ENCODE measurements at places on chromosomes 12 and 14. TPM values are rescaled to one million over a fixed set of nuclear protein-coding genes. Genes with fewer than 3 reads are reported as not detected.

Gene SLC17A8
- total RNA-seq, result 0.24 TPM

Gene SERPINA10
- not detected for total RNA-seq

Gene C12orf54
- not detected for total RNA-seq

Gene SDR9C7
- total RNA-seq, result not detected

Gene SLC25A47
- total RNA-seq, result not detected

Gene SERPINA12
- not detected for total RNA-seq

Gene TAS2R8
- total RNA-seq, result not detected

Gene GPR132
- total RNA-seq, result 14.7 TPM

Gene HNRNPC
- 199 TPM for total RNA-seq

Gene INSM2
- not detected for total RNA-seq

Gene C14orf180
- total RNA-seq, result not detected

Gene KRT1
- not detected for total RNA-seq

Gene BIN2
- 16.5 TPM for total RNA-seq

Gene SIX1
- total RNA-seq, result 1.3 TPM

DNA sequence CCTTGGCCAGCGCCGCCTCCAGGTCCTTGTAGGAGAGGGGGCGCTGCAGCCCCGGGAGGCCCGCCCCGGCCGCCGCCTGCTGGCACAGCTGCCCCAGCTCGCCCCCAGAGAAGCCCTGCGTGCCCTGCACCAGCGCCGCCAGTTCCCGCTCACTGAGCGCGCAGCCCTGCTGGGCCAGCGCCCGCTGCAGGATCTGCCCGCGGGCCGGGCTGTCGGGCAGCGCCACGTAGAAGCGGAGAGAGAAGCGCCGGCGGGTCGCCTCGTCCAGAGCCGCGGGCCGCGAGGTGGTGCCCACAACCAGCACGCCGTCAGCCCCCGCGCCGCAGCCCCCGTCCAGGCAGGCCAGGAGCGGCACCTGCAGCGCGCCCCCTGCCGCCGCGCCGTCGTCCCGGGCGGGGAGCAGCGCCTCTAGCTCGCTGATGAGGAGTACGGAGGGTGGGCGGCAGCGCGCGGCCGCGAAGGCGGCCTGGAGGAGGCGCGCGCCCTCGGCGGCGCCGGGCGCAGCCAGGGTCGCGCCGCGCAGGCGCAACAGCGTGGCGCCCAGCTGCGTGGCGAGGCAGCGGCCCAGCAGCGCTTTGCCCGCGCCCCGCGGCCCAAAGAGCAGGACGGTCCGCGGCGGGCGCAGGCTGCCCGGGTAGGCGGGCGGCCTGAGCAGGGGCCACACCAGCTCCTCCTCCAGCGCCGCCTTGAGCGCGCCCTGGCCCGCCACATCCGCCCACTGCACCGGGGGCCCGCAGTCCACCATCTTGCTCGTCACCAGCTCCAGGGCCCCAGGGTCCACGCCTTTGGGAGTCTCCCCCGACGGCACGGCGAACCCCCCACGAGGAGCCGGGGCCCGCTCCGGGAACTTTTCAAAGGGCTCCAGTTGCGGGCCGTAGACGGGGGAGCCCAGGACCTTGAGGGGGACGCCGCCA is 27.7 kb downstream of the FIGNL2 start:
- DNase-seq, result peak; percentile 95

DNA sequence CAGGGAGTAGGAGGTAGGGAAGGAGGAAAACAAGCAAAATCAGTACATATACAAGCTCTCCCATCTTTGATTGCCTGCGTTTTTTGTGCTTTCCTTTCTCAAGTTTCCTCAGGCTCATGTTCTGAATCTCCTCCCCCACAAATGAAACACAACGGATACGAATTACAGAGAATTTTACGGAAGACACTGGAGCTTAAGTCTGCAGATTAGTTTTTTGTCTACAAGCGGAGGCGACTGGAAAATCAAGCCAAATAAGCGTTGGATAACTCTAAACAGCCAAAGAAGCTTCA is 612 bp downstream of the WBP11 start:
- DNase-seq, result no peak

DNA sequence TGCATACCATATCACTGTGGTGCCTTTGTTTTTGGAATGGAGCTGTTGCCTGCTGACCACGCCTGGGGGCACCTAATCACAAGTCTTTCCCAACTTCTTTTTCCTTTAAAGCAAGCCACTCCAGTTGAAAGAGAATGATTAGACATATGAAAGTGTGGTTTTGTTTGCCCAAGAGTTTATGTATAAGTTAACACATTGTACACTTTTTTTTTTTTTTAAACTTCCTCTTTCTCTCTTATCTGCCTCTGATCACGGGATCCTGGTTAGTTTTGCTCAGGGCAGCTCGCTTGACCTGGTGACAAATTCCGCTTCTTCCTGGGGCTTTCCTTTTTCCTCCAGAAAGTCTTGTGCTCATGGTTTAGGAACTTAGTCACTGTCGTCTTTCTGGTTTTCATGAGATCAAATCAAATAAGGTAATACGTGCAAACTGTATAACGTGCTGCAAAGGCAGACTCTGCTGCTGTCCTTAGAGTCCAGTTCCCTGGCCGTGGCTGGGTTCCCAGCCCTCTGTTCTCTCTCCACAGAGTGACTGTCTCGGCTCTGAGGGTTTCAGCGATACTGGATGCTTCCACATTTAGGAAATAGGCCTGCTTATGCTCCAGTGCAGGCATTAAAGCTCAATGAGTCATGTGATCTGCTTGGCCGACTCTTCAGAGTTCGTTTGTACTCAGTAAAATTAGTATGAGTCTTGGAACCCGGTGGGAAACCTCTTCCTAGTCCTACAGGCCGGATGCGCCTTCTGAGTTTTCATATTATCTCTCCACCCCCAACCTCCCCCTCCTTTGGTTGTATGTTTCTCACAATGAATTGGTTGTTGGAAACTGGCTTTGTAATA is 15.2 kb downstream of the RASSF3 start:
- no peak for DNase-seq

GRCh38 chr12:92210071-92210470 is 64.4 kb upstream of the BTG1 start:
- no peak for DNase-seq

- DNase-seq, result no peak
These were observed 52.2 kb upstream of the TRHDE start for GRCh38 chr12:72219937-72220336.

- no peak for DNase-seq
These were observed 240.8 kb downstream of the DACT1 start for GRCh38 chr14:58878439-58879139.

DNA sequence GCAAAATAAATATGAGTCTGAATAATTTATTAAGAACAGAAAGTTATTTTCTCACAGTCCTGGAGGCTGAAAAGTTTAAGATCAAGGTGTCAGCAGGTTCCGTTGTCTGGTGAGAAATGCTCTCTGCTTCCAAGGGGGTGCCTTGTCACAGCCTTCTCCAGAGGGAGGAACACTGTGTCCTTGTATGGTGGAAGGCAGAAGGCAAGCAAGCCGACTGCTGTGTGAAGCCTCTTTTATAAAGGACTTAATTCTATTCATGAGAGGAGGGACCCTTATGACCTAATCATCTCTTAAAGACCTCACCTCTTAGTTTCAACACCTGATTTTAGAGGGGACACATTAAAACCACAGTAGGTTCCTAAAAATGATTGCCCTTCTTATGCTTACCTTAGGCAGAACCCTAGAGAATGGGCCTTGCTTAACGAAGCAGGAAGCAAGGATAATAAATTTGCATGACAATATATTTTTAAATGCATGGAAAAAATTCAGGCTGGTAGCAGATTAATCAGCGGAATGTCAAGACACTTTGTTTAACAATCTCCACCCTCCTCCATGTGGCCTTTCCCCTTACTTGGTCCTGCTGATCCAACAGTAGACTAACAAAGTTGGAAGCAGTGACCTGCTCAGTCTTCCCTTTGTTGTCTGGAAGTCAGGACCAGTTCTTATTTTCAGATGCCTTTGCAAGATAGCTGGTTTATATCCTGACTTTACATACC is 154.9 kb downstream of the DYRK2 start:
- DNase-seq, result no peak

- DNase-seq, result no peak
These were observed 15.0 kb upstream of the FOXG1 start for GRCh38 chr14:28751467-28752058.

GRCh38 chr14:106845286-106846087 is 1319.1 kb downstream of the TMEM121 start:
- peak; percentile 66 for DNase-seq

DNA sequence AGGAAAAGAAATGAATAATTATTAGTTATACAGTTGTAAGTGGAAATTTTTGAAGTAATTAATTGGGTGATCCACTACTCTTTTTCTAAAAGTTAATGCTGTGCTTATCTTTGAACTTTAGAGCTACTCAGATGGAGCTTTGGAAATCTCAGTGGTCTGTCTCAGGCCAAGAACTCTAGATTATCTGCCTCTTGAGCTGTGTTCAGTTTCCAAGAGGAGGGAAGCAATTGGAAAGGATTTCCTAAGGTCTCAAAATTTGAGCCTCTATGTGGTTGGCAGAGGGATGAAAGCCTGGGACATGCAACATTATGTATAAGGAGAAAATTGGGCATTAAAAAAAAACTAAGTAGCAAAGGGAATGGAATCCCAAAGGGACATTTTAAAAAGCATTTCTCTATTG is 334.0 kb upstream of the PRICKLE1 start:
- DNase-seq, result no peak

GRCh38 chr14:103593577-103593976 is 30.8 kb downstream of the COA8 start:
- DNase-seq, result no peak

DNA sequence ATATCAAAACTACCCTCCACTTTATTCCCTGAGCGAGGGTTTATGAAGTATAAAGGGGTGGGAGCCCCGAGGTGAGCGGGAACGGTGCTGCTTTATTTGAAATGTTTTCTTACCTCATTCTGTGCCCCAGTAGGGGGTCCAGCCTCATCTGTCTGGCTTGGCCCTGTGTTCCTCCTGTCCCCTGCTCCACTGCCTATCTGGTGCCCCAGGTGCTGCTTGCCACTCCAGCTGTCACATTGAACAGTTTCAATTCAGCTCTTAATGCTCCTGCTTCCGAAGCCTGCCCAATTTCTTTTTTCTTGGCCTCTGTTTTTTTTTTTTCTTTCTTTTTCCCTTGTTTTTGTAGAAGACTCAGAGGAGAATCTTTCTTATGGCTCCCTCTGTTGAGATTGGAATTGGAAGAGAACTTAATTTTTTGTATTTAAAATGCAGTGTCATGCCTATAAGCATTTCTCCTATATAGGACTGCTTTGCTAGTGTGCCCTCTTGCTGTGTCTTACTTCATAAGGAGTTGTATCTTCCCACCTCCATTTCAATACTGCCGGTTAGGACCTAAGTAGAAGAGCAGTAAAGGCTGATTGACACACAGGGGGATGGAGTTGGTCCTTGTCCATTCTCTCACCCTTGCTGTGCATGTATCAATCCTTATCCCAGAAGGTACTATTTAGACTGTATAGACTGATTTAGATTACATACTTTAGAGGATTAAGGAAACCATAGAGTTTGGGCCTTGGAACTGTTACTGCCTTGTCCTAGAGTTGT is 2.3 kb downstream of the ATXN7L3B start:
- no peak for DNase-seq

GRCh38 chr14:64698903-64699302 is 5.3 kb upstream of the PLEKHG3 start:
- DNase-seq, result peak; percentile 54

DNA sequence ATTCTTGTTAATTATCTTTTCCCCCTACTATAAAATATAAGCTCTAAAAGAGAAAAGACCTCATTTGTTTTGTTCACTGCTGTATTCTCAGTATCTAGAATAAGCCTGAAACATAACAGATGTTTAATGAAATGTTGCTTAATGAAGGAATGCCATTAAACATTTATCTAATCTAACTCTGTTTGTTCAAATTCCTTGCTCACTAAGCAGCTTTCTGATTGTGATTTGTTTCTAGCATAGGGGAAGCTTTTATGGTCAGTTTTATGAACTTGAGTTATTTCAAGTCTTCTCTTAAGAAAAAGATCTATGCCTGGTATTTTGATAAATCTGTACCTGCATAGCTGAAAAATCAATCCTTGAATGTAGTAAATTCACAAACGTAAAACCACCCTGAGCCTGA is 308.6 kb downstream of the CCDC91 start:
- no peak for DNase-seq

GRCh38 chr12:108603743-108604142 is 5.9 kb upstream of the TMEM119 start:
- DNase-seq, result no peak

DNA sequence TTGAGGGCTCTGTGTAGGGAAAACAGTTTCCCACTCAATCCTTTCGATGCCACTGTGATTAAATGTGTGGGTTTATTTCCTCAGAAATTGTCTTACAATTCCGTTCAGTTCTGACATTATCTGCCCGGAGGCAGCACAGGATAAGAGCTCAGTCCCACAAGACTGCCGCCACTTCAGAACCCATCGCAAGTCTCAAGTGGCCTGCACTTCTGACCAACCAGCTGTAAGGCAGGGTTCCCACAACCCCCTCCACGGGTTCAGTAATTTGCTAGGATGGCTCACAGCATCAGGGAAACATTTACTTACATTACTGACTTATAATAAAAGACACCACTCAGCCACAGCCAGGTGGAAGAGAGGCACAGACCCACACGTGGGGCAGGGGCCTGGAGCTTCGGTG is 17.2 kb downstream of the BDKRB2 start:
- no peak for DNase-seq

GRCh38 chr14:20184181-20184580 is 6.5 kb upstream of the OR11G2 start:
- DNase-seq, result no peak

DNA sequence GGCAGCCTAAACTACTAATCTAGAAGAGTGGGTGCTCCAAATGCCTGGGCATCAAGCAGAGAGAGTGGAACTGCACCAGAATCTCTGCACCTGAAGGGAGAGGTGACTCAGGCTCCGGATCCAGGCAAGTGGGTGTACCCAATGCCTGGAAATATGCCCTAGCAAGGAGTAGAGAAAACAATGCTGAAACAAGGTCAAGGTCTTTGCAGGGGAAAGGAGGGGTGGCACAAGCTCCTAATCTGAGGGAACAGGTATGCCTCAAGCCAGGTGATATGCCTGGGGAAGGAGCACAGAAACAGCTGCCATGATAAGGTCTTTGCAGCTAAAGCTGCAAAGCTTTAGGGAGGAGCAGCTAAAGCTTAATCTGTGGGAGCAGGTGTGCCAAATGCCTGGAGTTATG is 136.0 kb upstream of the KITLG start:
- no peak for DNase-seq

GRCh38 chr12:51785906-51786305 is 62.6 kb downstream of the FIGNL2 start:
- no peak for DNase-seq

- no peak for DNase-seq
These were observed 28.1 kb downstream of the BCL7A start for GRCh38 chr12:122049827-122050226.

- DNase-seq, result no peak
These were observed 8.7 kb downstream of the WNT1 start for GRCh38 chr12:48986720-48987291.

GRCh38 chr14:51444353-51445000 is 204.4 kb downstream of the TMX1 start:
- no peak for DNase-seq

DNA sequence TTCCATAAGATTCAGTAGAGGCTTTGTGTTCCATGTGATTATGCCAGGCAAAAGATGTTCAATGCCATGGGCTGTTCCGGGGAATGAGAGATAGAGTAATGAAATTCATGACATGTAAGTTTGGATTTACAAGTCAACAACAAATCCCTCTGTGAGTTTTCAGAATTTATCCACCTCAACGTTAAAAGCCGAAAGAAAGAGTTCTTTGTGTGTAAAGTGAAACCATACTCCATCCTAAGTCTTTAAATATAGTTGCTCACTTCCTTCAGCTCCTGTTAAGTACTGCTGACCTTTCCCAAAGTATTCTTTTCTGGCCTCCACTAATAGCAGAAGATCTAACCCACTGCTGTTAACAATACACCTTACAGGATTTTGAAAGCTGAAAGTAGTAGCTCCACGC is 190.0 kb downstream of the TMX1 start:
- no peak for DNase-seq
